ENCODE measurements at places on chromosomes 16 and 17.

- no peak for DNase-seq
These were observed 151.0 kb downstream of the SEC14L1 start for GRCh38 chr17:77291591-77292386.

DNA sequence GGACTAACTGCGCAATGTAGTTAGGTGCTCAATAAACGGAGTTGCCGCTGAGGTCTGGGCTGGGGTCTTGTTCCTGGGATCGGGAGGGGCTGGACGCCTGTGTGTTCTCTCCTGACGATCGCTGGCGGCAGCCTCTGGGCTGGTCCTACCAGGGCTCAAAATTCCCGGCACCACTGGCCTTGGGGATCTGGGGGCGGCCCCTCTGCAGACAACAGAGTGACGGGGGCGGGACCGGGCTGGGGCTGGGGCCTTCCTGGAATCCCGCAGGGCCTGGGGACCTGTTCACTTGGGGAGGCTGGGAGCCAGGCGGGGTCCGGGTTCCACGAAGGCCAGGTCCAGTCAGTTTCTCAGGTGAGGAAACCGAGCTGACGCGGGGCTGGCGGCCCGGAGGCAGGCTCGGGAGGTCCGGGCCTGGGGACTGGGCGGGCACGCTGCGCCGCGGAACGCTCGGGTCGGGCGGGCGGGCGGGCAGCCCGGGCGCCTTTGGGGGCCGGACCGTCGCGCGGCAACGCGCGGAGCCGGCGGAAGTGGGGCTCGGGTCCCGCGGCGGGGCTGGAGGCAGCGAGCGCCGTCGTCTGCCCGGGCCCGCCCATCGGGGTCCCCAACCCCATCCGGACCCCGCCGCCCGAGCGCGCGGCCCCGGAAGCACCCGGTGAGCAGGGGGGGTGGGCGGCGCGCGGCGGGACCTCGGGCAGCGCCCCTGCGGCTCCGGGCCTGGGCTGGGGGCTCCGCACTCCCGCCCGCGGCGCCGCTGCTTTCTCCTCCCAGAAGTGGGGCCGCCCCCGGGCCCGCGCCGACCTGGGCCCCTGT is at the start of gene PIGQ:
Gene PIGQ, plus strand, starts transcription at position 524 of the 810 bp plus-strand sequence. CDS start 4,107 bp downstream, outside the sequence.
- DNase-seq: peak; percentile 52

DNA sequence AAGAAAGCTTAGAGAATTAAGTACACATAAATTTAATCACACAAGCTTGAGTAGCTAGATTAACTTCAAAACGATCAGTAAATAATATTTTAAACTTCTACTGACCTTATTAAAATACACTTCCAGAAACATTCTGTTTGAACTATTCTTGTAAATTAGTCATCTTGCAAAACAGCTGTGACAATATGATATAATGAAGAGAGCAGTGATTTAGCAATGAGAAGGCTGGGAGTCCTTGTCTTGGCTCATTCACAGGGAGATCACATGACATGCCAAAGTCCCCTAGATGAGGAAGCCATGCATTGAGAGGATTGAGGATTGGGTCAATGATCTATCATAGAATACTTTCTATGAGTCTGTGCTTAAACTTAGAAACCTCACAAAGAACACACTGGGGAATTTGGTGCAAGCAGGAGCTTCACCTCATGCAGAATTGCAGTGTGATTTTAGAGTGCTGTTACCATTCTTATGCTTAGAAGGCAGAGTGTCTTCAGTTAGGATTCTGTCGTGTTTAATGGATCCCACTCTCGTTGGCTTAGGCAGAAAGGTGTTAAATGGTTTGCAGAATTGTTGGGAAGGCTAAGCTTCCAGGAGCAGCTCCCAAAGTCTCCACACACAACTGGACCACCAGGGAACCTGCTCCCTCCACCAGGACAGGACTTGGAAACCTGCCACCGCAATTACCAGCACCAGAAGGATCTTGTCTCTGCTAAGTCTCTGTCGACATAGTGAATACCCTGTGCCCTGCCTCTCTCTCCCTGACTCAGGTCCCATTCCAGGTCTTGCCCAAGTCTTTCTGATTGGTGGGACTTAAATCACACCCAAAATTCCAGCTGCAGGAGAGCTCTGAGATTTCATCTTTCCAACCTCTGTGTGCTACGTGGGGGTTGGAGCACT is 87.1 kb downstream of the USP22 start:
- no peak for DNase-seq

- DNase-seq: no peak
These were observed 276.9 kb downstream of the SHISA9 start for GRCh38 chr16:13178318-13178717.

DNA sequence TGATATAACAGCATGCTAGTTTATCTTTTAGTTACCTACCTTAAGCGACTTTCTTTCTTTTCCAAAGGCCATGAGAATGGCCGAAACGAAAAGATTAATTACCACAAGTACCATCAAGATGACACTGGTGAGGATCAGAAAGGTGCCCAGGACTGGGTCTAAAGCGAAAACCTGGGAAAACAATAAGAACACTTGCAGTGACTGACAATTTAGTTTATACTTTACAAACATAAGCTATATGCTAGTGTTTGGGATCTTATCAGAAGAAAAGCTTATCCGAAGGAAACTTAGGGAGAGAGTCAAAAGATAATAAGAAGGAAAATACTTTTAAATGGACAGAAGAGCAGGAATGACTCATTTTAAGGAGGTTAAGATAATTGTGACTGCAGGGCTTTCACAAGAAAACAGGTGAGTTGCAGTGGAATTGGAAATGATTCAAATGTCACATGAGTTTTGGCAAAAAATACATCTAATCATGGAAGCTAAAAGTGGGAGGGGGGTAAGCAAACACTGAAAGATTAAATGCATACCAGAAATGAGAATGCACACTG is 34.8 kb downstream of the IST1 start:
- no peak for DNase-seq

DNA sequence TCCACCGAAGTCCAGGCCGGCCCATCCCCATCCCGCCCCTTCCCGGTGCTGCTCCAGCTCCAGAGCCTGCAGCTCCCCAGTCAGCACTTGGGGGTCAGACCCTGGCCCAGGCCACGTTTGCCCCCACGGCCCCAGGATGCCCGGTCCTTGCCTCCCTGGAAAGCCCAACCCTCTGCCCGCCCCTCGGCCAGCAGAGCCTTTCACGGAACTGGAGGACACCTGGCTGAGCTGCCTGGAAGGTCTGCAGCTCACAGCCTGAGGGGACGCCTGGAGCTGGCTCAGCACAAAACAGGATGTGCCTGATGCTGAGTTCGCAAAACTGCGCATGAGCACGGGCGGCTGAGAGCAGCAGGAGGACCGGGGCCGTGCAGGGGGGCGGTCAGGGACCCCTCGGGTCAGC is 29.7 kb upstream of the SSTR5 start:
- DNase-seq: no peak

- no peak for DNase-seq
These were observed 47.9 kb downstream of the IQCK start for GRCh38 chr16:19765860-19766553.

DNA sequence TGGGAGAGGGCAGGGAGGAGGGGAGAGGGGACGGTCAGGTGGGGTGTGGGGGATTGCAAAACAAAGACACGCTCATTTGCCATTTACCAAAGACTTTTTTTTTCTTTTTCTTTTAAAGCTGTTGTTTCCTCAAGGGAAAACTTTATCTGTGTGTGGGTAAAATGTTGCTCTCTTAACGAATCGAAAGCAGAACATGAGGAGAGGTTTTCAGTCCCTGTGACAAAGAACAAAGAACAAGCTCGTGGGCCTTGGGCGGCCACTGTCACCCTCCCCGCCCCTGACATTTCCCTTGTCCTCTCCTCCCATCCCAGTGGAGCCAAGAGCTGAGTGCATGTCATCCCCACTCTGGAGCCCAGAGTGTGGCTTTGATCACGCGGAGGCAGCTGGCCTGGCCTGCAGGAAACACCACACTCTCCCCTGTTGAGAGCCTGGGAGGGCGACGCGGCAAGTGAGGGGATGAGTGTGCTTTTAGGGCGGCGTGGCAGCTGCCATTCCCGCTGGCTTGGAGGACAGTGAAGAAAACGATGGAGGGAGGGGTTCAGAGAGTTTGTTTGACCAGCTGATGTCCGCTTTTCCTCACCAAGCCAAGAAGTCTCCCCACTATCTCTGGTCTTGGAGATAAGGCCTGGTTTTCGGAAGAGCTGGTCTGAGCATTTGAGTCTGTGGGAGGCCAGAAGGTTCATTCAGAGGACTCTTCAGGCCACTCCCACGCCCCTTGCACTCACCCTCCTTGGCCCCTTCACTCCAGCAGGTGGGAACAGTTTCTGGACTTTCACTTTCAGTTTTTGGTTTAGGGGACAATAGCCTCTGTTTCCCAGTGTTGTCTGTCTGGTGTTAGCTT is 11.4 kb downstream of the CCR7 start:
- DNase-seq: no peak

DNA sequence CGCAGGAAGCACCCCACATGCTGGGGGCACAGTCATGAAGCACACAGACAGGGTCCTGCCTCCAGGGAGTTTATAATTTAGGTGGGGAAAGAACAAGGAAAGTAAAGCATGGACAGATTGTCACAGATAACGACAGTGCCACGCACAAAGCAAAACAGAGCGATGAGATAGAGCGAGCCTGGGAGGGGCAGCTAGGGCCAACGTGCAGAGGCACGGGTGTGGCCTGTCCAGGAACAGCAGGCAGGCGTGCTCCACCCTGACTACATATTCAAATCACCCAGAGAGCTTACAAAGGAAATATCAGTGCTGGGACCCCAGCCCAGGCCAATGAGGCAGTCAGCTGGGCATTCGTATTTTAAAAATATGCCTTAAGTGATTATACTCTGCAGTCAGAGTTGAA is 16.8 kb downstream of the LGALS9 start:
- no peak for DNase-seq

- DNase-seq: no peak
These were observed 19.4 kb upstream of the FASN start for GRCh38 chr17:82117139-82118090.

- peak; percentile 74 for DNase-seq
These were observed at the start of gene RAB11FIP3 for GRCh38 chr16:425082-425718. Gene RAB11FIP3 (plus strand): TSS chr16:425649. CDS start chr16:426007, 358 bp downstream.

- no peak for DNase-seq
These were observed 25.1 kb downstream of the PLCG2 start for GRCh38 chr16:81804134-81804610.

GRCh38 chr17:15342460-15342859 is 1.1 kb upstream of the TEKT3 start:
- no peak for DNase-seq

DNA sequence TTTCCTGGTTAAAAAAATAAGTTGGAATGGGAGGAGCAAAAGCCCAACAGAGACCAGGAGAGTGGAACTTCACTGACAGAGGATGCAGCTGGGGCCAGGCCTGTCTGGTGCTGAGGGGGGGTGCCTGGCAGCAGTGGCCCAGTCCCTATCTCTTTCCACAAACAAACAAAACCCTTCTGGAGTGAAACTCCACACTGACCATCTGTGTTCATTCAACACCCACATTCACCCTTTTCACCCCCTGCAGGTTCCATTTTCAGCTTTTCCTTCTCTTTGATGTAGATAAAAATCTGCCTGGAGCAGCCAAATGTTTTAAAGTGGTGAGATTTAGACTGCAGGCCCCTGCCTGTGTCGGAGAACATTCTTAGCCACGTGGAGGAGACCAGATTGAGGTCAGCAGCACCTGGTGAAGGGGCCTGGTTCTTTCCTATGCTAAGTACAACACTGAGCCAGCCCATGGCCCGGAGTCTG is 161.4 kb upstream of the CDH11 start:
- no peak for DNase-seq

DNA sequence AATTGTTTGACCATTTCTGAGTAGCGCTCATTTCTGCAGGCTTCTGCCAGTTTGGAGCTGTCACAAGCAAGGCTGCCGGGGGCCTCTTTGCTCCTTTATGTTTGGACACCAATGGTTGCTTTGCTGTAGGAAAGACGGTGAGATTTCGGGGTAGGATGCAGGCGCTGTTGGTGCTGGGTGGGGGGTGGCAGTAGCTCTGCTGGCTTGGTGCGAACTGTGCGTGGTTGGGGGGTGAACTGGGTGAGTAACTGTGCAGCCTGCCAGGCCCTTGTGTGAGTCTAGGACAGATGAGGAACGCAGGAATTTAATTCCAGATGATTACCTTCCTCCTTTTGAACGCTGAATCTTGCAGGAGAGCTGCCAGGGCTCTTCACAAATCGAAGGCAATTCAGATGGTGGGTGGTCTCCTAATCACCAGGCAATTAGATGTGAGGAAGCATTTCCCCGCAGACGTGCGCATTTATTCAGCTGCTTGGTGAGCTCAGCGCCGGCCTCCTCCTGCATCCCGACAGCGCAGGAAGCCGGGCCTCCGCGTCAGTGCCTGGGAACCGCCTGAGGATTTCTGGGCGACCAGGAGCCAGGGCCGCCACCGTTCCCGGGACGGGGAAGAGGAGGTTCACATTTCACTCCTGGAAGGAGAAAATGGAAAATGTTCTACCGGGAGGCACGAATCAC is 154.4 kb downstream of the FOXL1 start:
- no peak for DNase-seq

DNA sequence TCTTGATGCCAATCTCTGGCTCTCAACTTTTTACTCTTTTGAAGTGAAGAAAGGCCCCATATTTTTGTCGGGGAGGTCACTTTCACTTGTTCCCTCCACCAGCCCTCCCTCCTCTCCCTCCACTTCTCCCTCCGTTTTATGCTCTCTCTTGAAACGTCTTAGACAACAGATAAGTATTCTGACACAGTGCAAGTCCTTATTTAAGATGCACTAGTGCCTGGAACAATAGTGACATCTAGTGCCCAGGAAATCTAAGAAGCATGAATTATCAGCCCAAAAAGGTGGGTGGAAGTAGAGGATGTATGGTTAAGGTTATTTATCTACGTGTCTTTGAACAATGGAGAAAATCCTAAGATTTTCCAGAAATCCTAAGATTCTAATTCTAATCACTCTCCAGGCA is 17.9 kb downstream of the PSME3IP1 start:
- no peak for DNase-seq

GRCh38 chr17:8186787-8187516 is 3.0 kb downstream of the BORCS6 start:
- peak; percentile 98 for DNase-seq

Data from stimulated activated CD4-positive, alpha-beta T cell treated with anti-CD3 and anti-CD28 coated beads, TNF-alpha, amount 100 ng/mL, for 48 hours (primary cell).